ENCODE measurements at places on chromosomes 11 and 22.

DNA sequence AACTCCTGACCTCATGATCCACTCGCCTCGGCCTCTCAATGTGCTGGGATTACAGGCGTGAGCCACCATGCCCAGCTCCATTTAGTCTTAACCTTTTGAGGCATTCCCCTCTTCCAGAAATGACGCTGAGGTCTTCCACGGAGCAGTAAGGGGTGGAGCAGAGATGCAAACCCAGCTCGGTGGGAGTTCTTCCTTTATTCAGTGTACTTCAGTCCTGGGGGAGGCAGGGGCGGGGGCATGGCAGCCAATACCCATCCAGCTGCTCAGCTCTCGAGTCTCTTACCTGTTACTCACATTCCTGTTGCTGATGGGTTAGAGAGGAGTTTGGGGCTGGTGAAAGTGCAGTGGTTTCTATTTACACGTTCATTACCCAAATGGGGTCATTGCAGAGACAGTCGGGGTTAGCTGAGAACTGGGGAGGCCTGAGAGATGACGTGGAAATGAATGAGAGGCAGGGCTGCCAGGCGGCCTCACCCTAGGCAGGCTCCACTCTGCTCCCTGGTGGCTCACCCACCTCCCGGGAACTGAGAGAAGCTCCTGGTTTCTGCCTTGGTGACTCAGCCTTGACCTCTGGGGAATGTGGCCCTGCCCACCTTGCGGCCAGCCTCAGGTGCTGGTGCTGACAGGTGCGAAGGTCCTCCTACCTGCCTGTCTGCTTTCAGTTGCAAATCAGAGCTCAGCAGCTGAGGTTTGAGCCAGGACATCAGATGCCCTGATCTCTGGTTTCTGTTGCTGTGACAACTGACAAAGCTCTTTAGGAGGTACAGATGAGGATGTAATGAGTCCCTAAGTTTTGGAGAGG, 13.4 kb upstream of the ST14 start:
- no peak for DNase-seq
- H3K27me3 ChIP-seq, result no peaks in the 10 kb centered on the region
- peaks cover 5% of the 10 kb centered on the region for H3K36me3 ChIP-seq
- H3K4me1 ChIP-seq, result peaks cover 9% of the 10 kb centered on the region
- no peak overlapping the region for H3K4me3 ChIP-seq

GRCh38 chr11:108223348-108224149, 682 bp downstream of the ATM start:
- DNase-seq, result peak; percentile 43
- H3K36me3 ChIP-seq, result peaks cover 2% of the 10 kb centered on the region
- H3K27me3 ChIP-seq, result no peaks in the 10 kb centered on the region
- peaks cover 29% of the 10 kb centered on the region for H3K4me1 ChIP-seq
- peak overlapping the region; percentile 88 for H3K27ac ChIP-seq
- peak overlapping the region; percentile 92 for H3K4me3 ChIP-seq

GRCh38 chr11:111604392-111605009, 2.3 kb downstream of the SIK2 start:
- no peaks in the 10 kb centered on the region for H3K36me3 ChIP-seq
- no peak for DNase-seq
- H3K4me1 ChIP-seq, result peaks cover 27% of the 10 kb centered on the region
- no peak overlapping the region for H3K27ac ChIP-seq

DNA sequence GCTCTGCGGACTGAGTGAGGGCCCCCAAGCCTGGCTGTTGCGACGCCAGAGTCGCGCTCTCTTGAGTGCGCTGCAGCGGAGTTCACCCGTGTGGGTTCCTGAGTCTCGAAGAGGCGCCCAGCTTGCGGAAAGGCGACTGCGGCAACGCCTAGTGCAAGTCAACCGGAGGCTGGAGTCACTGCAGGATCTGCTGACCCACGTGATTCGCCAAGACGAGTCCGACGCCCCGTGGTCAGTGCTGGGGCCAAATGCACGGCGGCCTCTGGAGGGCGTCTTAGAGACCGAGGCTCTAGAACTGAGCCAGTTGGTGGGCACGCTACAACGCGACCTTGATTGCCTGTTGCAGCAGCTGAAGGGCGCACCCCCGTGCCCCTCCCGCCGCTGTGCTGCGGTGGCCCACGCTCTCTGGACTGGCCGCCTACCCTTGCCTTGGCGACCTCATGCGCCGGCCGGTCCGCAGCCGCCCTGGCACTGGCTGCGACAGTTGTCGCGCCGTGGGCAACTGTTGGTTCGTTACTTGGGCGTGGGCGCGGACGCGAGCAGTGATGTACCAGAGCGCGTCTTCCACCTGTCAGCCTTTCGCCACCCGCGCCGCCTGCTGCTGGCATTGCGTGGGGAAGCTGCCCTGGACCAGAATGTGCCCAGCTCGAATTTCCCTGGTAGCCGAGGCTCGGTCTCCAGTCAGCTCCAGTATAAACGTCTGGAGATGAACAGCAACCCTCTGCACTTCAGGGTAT, 32.6 kb downstream of the RRP8 start:
- H3K27me3 ChIP-seq, result no peaks in the 10 kb centered on the region
- no peaks in the 10 kb centered on the region for H3K36me3 ChIP-seq
- H3K27ac ChIP-seq, result no peak overlapping the region
- no peaks in the 10 kb centered on the region for H3K4me1 ChIP-seq
- no peak for DNase-seq

DNA sequence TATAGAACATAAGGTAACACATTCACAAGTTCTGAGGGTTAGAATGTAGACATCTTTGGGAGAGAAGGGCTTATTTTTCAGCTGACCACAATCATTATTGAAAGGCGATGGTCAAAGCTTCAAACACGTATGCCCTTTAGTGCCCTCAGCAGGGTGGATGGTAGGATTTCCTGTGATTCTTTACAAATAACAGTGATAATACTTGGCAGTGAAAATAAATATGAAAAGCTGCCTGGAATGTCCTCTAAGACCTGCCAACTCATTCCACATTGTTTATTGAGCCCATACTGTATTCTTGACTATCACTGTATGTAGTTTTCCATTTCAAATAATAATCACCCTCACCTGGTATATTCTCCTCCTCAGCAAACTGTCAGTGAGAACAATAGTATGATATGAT, 13.7 kb upstream of the MPEG1 start:
- H3K4me3 ChIP-seq, result no peak overlapping the region
- no peak for DNase-seq
- no peaks in the 10 kb centered on the region for H3K4me1 ChIP-seq
- H3K36me3 ChIP-seq, result no peaks in the 10 kb centered on the region
- no peak overlapping the region for H3K27ac ChIP-seq
- no peaks in the 10 kb centered on the region for H3K27me3 ChIP-seq

DNA sequence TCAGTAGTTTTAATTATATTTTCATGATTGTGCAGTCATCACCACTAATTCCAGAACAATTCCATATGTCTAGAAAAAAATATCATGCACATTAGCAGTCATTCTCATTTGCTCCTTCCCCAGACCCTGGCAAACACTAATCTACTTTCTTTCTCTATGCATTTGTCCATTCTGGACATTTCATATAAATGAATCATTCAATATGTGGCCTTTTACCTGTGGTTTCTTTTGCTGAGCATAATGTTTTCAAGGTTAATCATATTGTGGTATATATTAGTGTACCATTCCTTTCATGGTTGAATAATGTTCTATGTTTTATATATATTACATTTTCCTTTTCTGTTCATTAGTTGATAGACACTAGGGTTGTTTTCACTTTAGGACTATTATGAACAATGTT, 811.1 kb upstream of the RAG2 start:
- H3K27ac ChIP-seq, result no peak overlapping the region
- no peaks in the 10 kb centered on the region for H3K36me3 ChIP-seq
- H3K4me3 ChIP-seq, result no peak overlapping the region
- no peaks in the 10 kb centered on the region for H3K4me1 ChIP-seq

GRCh38 chr11:66123902-66124301, 53.8 kb downstream of the PACS1 start:
- peaks cover 77% of the 10 kb centered on the region for H3K4me1 ChIP-seq
- H3K27ac ChIP-seq, result no peak overlapping the region
- no peak for DNase-seq
- H3K4me3 ChIP-seq, result no peak overlapping the region
- H3K36me3 ChIP-seq, result no peaks in the 10 kb centered on the region

GRCh38 chr11:10414659-10415058, 40.4 kb upstream of the AMPD3 start:
- H3K36me3 ChIP-seq, result no peaks in the 10 kb centered on the region
- H3K27me3 ChIP-seq, result no peaks in the 10 kb centered on the region
- no peak overlapping the region for H3K27ac ChIP-seq
- H3K4me3 ChIP-seq, result no peak overlapping the region
- peaks cover 18% of the 10 kb centered on the region for H3K4me1 ChIP-seq

DNA sequence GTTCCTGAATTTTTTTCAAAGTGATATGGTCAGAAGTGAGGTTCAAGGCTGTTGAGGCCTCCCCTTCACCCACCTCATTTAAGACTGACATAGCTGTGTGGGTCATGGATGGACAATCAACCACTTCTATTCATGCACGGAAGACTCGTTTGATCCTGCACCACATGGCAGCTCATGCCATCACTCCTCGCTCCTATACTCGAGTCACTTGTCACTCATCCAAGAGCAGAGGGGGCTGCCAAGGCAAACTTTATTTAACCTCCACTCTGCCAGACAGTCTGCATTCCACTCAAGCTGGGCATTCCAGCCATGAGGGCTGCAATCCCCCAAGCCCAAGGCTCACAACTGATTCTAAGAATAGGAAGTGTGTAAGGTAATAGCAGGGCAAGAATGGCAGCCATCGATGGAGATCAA, 34.1 kb downstream of the SNX19 start:
- no peaks in the 10 kb centered on the region for H3K27me3 ChIP-seq
- peaks cover 32% of the 10 kb centered on the region for H3K36me3 ChIP-seq
- no peaks in the 10 kb centered on the region for H3K4me1 ChIP-seq
- no peak overlapping the region for H3K4me3 ChIP-seq
- H3K27ac ChIP-seq, result no peak overlapping the region

GRCh38 chr22:46462726-46463371, 74.6 kb downstream of the CELSR1 start:
- no peak overlapping the region for H3K4me3 ChIP-seq
- H3K27me3 ChIP-seq, result no peaks in the 10 kb centered on the region
- no peaks in the 10 kb centered on the region for H3K4me1 ChIP-seq
- no peaks in the 10 kb centered on the region for H3K36me3 ChIP-seq
- no peak overlapping the region for H3K27ac ChIP-seq

GRCh38 chr22:36465232-36466021, 16.0 kb downstream of the TXN2 start:
- H3K27me3 ChIP-seq, result no peaks in the 10 kb centered on the region
- no peak overlapping the region for H3K4me3 ChIP-seq
- no peaks in the 10 kb centered on the region for H3K36me3 ChIP-seq
- no peak overlapping the region for H3K27ac ChIP-seq

DNA sequence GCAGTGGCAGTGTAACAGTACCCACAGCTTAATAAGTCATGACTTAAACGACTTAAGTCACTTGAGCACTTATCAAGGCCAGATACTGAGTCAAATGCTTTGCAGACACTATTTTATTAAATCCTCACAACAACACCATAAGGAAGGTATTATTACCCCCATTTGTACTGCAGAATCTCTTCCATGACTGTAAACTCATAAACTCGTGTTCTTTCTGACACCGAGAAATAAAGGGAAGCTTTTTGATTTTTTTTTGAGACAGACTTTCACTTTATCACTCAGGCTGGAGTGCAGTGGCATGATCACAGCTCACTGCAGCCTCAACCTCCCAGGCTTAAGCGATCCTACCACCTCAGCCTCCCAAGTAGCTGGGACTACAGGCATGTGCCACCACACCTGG, 103.8 kb downstream of the ABTB2 start:
- no peak overlapping the region for H3K27ac ChIP-seq
- DNase-seq, result no peak
- H3K4me1 ChIP-seq, result peaks cover 31% of the 10 kb centered on the region
- H3K36me3 ChIP-seq, result no peaks in the 10 kb centered on the region

- H3K4me3 ChIP-seq, result no peak overlapping the region
- no peaks in the 10 kb centered on the region for H3K27me3 ChIP-seq
- H3K27ac ChIP-seq, result no peak overlapping the region
- no peak for DNase-seq
Observed at GRCh38 chr11:100778166-100778785, 91.2 kb downstream of the ARHGAP42 start.

- H3K4me3 ChIP-seq, result no peak overlapping the region
- H3K36me3 ChIP-seq, result no peaks in the 10 kb centered on the region
- no peak for DNase-seq
- H3K27ac ChIP-seq, result no peak overlapping the region
Observed at GRCh38 chr11:128045094-128045725, 542.1 kb downstream of the ETS1 start.

DNA sequence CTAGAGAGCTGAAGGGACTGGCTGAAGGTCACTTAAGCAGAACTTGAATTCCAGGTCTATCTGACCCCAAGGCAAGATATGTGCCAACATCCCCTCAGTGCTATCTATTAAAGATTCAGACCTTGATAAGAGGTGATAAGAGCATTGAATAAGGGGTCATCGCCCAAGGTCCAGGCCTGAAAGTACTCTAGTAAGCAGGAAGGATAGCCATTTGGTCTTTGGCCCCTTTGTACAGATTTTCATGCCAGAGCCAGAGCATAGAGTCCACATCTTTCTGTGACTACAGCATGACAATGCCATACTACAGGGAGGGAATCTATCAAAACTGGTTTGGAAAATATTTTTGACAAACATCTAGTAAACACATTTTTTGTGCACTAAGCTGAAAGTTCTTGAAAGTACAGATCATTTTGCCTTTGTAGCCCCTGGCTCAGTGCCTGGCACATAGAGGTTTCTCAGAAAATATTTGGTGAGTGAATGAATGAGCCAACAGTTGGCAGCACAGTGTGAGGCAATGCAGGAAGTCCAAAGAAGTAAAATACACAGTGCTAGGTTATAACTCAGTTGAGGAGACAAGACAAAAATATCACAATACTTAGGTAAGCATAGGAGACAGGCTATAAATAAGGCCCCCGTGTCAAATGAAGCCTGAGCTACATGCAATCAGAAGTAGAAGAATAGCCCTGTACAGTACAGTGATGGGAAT, 15.1 kb upstream of the RRAS2 start:
- no peak overlapping the region for H3K27ac ChIP-seq
- no peaks in the 10 kb centered on the region for H3K27me3 ChIP-seq
- H3K36me3 ChIP-seq, result no peaks in the 10 kb centered on the region
- DNase-seq, result no peak

GRCh38 chr11:65625628-65626342, 10.2 kb downstream of the PCNX3 start:
- DNase-seq, result peak; percentile 57
- no peak overlapping the region for H3K27ac ChIP-seq
- no peaks in the 10 kb centered on the region for H3K27me3 ChIP-seq
- H3K4me1 ChIP-seq, result peaks cover 7% of the 10 kb centered on the region
- H3K4me3 ChIP-seq, result no peak overlapping the region

DNA sequence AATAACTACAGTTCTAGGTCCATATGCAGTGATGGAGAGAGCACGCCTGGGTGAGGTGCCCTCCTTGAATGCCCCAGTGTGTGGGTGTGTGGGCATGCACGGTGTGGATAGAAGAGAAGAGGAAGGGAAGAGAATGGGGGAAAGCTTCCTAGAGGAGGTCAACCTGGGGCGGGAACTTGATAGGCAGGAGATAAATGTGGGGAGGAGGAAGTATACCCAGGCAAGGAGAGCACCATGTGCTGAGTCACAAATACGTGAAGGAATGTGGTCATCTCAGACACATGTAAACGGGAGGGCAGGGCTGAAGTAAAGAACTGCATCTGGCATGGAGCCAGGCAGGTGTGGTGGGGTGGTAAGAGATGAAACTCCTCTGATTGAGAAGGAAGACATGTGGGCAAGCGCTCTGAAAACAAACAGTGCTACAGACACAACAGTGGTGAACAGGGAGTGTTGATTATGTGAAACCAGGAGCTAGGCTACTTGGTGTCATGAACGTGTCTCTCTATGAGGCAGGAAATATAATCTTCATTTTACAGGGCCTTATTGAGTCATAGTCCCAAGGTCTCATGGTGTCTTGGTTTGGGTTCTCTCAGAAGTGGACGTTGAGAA, 61.5 kb upstream of the EED start:
- no peak overlapping the region for H3K4me3 ChIP-seq
- peak overlapping the region; percentile 68 for H3K27ac ChIP-seq
- H3K27me3 ChIP-seq, result no peaks in the 10 kb centered on the region
- H3K36me3 ChIP-seq, result no peaks in the 10 kb centered on the region

Measured in CD8-positive, alpha-beta memory T cell (primary cell).